ENCODE measurements at places on chromosomes 5 and 9. TPM values are rescaled to one million over a fixed set of nuclear protein-coding genes. Genes with fewer than 3 reads are reported as not detected.

The KCNMB1 gene
- total RNA-seq: 3.1 TPM

DNA sequence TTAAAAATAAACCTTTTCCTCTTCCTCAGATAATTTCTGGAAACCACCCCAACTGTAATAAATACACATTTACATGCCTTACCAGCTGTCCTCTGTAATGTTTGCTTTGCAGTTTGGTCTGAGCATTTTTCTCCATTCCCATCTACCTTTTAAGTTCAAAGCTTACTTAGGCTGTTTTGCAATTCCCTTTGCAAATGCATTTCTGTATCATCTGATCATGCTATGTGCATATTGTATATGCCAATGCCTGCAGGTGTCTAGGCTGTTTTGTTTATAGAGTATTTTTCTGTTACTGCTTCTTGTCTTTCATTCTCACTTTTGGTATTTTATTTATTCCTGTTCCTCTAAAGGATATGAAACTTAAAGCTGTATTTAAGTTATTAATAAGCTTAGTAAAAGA lies 86.3 kb downstream of the SLC44A1 start:
- DNase-seq: no peak
- H3K4me3 ChIP-seq: no peak overlapping the region

DNA sequence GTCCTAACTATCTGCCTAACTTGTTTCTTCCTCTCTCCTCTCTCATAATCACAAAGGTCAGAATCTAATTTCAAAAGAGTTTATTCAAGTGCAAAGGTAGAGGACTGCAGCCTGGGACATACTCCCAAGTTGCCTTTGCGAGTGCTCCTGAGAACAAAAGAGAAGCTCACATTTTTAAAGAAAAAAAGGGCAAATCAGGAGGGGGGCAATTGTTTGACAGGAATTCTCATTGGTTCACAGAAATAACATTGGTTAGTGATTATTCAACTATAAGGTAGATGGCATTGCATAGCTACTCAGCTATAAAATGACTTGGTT lies 108.1 kb upstream of the RAI14 start:
- DNase-seq: no peak
- H3K27ac ChIP-seq: no peak overlapping the region
- H3K4me3 ChIP-seq: no peak overlapping the region
- H3K4me1 ChIP-seq: peaks cover 2% of the 10 kb centered on the region
- no peaks in the 10 kb centered on the region for H3K27me3 ChIP-seq
- H3K36me3 ChIP-seq: no peaks in the 10 kb centered on the region

The UNC5A gene
- total RNA-seq: 2.0 TPM

- H3K4me3 ChIP-seq: peak overlapping the region; percentile 91
- H3K4me1 ChIP-seq: peaks cover 12% of the 10 kb centered on the region
- peak overlapping the region; percentile 99 for H3K27ac ChIP-seq
- peak; percentile 50 for DNase-seq
Measured at GRCh38 chr5:138752341-138752950, 779 bp upstream of the CTNNA1 start.

- H3K27ac ChIP-seq: no peak overlapping the region
- no peak for DNase-seq
- H3K4me1 ChIP-seq: no peaks in the 10 kb centered on the region
- no peak overlapping the region for H3K4me3 ChIP-seq
- H3K27me3 ChIP-seq: no peaks in the 10 kb centered on the region
Measured at GRCh38 chr5:52466113-52466512, 321.6 kb upstream of the ITGA1 start.

GRCh38 chr9:18360005-18360404 lies 113.9 kb upstream of the ADAMTSL1 start:
- no peak overlapping the region for H3K27ac ChIP-seq
- H3K36me3 ChIP-seq: no peaks in the 10 kb centered on the region
- no peak overlapping the region for H3K4me3 ChIP-seq
- no peaks in the 10 kb centered on the region for H3K27me3 ChIP-seq
- DNase-seq: no peak
- no peaks in the 10 kb centered on the region for H3K4me1 ChIP-seq

GRCh38 chr5:42953041-42953440 lies 87.1 kb downstream of the ANXA2R start:
- H3K27me3 ChIP-seq: no peaks in the 10 kb centered on the region
- no peak for DNase-seq
- H3K4me1 ChIP-seq: no peaks in the 10 kb centered on the region

DNA sequence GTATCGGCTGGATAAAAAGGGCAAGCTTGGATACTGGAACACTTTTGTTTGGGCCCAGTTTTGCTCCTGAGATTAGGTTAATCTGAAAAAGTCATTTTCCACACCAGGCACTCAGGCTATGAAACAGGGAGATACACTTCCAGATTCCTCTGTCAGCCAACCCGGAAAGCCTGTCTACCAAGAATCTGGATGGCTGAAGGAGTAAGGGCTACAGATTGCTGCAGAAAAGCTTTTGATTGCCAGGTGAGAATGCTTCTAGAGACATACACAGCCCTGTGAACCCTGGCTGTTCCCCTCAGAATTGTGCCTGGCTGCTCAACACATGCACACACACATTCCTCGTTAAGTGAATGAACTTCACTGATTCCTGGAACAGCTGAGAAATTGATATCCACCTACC lies 114.4 kb downstream of the PSD2 start:
- DNase-seq: peak; percentile 6
- no peaks in the 10 kb centered on the region for H3K36me3 ChIP-seq
- no peak overlapping the region for H3K27ac ChIP-seq

DNA sequence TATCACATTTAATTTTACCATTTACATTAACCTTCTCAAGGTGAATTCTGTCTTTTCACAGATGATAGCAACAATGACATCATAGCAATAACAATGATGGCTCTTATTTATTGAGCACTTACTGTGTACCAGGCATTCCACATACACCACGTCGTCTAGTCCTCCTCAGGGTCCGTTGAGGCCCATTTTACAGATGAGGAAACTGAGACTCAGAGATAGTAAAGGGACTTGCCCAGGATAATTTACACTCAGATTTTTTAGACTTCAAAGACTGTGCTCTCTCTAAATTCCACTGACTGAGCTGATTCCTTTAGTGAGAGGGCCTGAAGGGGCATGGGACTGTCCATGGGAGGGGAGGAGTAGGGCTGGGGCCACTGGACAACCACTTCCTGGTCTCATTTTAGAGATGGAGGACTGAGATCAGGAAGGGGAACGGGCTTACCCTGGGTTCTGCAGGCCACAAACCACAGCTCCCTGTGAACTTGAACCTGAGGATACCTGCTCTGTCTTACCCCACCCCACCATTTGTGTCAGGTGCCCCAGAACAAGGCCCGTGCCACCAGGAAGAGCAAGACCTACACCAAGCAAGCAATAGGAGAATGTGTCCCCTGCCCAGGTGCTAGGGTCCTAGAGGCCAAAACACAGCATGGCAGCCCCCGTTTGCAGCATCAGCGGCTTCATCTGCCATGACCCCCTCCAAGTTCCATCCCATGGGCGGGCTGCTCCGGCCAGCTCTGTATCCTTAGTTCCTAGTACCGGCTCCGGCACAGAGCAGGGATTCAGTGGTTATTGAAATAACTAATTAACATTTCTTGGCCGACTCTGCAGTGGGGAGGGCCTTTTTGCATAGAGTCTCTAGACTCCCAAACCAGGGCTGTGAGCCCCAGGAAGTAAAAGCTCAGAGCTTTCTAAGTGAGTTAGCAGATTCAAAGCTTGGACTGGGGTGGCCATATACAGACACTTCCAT lies 96.6 kb downstream of the RGS3 start:
- no peak for DNase-seq
- peaks cover 55% of the 10 kb centered on the region for H3K4me1 ChIP-seq
- H3K36me3 ChIP-seq: no peaks in the 10 kb centered on the region

DNA sequence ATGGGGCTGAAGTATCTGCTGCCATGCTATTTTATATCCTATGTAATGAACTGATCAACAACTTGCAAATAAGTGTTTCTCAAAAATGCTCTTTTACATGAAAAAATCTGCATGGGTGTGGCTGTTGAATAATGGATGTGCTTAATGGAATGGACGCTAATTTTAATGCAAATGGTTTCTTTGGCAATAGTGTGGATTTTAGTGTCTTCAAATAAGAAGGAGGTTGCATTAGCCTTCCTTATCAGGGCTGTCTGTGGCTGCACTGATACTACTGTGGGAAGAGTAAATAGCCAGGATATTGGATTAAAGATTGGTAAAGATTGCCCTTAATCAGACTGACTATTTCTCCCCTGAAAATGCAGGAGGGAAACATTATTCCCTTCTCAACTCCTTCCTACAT lies 121.9 kb upstream of the STK32A start:
- no peaks in the 10 kb centered on the region for H3K36me3 ChIP-seq
- no peaks in the 10 kb centered on the region for H3K27me3 ChIP-seq
- DNase-seq: no peak
- no peak overlapping the region for H3K27ac ChIP-seq
- H3K4me3 ChIP-seq: no peak overlapping the region

The MOB3B gene
- 17.5 TPM for total RNA-seq

GRCh38 chr9:114283551-114284111 lies 39.3 kb upstream of the ORM1 start:
- peaks cover 14% of the 10 kb centered on the region for H3K4me1 ChIP-seq
- no peaks in the 10 kb centered on the region for H3K36me3 ChIP-seq
- no peak for DNase-seq
- H3K4me3 ChIP-seq: no peak overlapping the region
- H3K27me3 ChIP-seq: no peaks in the 10 kb centered on the region

The MEGF9 gene
- total RNA-seq: 8.5 TPM

The AQP7 gene
- total RNA-seq: 19.1 TPM

DNA sequence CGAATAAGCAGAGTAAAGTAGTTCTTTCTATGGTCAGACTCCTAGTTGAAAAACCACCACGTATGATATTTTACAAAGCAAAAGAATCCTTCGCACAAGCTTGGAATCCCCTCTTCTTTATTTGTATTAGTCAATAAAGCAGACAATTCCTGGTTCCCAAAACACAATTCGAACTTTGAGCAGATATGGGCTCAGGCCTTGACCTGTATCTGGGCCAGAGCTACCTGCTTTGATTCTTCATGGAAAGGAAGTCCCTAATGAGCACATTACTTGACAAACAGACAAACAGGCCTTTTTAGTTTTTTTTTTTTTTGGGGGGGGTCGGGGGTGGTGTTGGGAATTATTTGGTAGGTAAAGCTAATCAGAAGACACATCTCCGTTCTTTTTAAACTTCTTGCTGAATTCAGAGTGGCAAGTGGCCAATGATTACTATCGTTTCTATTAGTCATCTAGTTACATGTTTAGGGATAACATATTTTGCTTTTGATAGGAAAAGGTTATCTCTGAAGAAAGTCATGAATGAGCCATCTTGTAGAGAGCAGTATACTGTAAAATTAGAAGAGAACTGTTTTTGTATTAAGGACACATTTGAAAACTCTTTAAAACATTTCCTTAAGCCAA lies 116.6 kb upstream of the HMHB1 start:
- H3K27ac ChIP-seq: no peak overlapping the region
- H3K4me3 ChIP-seq: no peak overlapping the region
- no peaks in the 10 kb centered on the region for H3K27me3 ChIP-seq
- no peaks in the 10 kb centered on the region for H3K36me3 ChIP-seq
- no peak for DNase-seq

DNA sequence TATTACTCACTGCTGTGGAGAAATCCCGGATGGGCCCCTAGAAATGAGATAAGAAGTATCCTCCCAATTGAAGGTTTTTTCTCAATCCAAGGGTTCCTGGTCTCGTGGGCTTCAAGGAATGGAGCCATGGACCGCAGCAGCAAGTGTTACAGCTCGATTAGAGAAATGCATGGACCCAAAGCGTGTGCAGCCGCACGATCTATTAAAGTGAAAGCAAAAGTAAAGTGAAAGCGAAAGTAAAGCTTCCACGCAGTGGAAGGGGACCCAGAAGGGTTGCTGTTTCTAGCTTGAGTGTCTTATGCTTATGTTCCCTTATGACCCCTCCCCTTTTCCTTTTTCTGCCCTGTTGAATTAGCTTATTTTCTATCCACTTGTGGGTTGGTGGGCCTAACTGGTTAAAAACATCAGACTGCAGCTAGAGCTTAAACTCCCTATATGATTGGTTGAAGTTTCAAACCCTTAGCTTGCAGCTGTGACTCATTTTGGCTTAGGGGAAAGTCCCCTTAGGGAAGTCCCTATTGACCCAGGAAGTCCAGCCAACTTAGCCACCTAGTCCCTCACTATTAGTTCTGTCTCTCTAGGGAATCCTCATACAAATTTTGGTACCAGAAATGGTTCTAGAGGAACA lies 1111.8 kb downstream of the TAF11L14 start:
- no peak for DNase-seq
- no peaks in the 10 kb centered on the region for H3K4me1 ChIP-seq
- H3K27me3 ChIP-seq: no peaks in the 10 kb centered on the region
- H3K4me3 ChIP-seq: peak overlapping the region; percentile 43
- H3K27ac ChIP-seq: peak overlapping the region; percentile 45
- H3K36me3 ChIP-seq: no peaks in the 10 kb centered on the region

GRCh38 chr9:123361731-123362510 lies 5.9 kb downstream of the CRB2 start:
- no peaks in the 10 kb centered on the region for H3K27me3 ChIP-seq
- DNase-seq: no peak
- no peaks in the 10 kb centered on the region for H3K4me1 ChIP-seq
- H3K36me3 ChIP-seq: no peaks in the 10 kb centered on the region

DNA sequence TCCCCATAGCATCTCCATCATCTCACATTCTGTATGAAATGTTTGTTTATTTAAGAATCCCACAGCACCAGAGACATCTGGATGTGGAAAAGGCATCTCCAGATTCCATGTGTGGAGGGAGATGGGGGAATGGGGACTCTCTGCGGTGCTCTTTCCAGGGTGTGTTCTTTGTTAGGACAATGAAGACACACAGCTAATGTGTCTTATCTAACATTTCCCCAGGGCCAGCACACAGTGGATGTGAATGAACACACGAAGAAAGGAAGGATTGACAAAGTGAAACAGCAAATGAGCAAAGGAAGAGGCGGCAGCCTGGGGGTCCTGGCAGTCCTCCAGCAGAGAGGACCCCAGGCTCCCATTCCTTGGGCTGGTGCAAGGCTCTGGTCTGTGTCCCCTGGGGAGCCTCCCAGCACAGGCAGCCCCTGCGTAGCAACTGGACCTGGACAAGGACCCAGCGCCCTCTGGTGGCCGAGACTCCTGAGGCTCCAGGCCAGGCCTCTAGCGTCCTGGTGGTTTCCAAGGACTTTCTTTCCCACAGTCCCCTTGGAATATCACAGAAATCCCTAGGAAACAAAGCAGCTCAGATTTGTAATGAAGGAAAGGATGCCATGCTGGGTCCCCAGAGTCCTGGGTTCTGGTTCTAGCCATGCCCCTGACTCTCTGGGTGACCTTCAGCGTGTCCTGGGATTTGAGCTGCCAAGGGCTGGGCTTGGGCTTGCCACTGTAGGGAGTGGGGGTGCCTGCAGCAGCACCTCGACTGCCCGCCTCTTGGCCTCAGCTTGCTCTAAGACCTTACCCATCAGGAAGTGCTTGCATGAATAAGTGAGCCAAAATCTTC lies 3.5 kb upstream of the PDLIM7 start:
- H3K27me3 ChIP-seq: no peaks in the 10 kb centered on the region
- H3K4me1 ChIP-seq: peaks cover 36% of the 10 kb centered on the region
- no peaks in the 10 kb centered on the region for H3K36me3 ChIP-seq

The CYLC2 gene
- total RNA-seq: 20.5 TPM

- H3K27ac ChIP-seq: no peak overlapping the region
- H3K4me3 ChIP-seq: no peak overlapping the region
- H3K4me1 ChIP-seq: peaks cover 11% of the 10 kb centered on the region
- no peak for DNase-seq
- H3K36me3 ChIP-seq: no peaks in the 10 kb centered on the region
Measured at GRCh38 chr5:73733219-73733618, 107.2 kb downstream of the ARHGEF28 start.

Measured in testis (tissue), 5 donors.